Heart left ventricle (tissue), 16 donors: ENCODE measurements at places on chromosomes 2 and 18. TPM values are rescaled to one million over a fixed set of nuclear protein-coding genes. Genes with fewer than 3 reads are reported as not detected.

APCDD1 gene
- total RNA-seq, result 15.4 TPM

EMILIN2 gene
- 33.6 TPM for total RNA-seq

TMEM178A gene
- 4.0 TPM for total RNA-seq

C2orf92 gene
- total RNA-seq, result 3.7 TPM

FAM124B gene
- 2.7 TPM for total RNA-seq

DNA sequence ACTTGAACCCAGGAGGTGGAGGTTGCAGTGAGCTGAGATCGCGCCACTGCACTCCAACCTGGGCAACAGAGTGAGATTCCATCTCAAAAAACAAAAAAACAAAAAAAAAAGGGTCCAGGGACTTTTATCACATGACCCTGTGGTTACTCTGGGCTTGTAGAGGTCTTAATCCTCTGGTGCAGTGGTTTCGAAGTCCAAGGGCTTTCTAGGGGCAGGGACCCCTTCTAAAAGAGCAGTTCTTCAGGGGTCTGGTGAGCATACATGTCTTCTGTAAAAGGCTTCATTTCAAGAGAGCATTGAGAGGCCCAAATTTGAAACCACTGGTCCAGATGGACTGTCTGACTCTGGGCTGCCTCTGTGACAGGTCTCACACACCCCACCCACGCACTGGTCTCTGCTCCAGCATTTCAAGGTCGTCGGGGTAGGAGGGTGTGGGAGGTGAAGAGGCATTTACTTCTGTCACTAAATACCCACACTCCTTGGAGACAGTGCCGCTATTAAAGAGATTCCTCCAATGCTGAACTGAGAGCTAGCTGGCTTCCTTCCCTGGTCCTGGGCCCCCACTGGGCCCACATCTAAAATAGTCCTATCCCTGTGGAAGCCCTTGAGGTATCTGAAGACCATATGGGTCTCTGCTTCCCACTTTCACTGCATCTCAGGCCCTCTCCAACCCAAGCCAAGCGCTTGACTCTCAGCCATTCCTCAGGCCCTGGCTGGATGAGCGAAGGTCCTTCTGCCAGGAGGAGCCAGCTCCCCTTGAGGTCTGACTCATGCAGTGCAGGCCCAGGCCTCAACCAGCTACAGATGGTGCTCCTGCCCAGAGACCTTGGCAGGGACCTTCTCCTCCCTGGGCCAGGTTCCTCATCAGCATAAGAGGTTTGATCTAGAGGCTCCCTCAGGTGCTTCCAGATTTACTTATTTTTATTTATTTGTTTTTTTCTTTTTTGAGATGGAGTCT is 44.8 kb downstream of the PAX8 start:
- no peak for DNase-seq

GRCh38 chr18:70310560-70311320 is 21.9 kb downstream of the SOCS6 start:
- DNase-seq, result no peak

GRCh38 chr18:39205565-39206195 is 1640.1 kb upstream of the CELF4 start:
- DNase-seq, result no peak

- no peak for DNase-seq
Measured at GRCh38 chr2:16821692-16822091, 156.1 kb upstream of the CYRIA start.

DNA sequence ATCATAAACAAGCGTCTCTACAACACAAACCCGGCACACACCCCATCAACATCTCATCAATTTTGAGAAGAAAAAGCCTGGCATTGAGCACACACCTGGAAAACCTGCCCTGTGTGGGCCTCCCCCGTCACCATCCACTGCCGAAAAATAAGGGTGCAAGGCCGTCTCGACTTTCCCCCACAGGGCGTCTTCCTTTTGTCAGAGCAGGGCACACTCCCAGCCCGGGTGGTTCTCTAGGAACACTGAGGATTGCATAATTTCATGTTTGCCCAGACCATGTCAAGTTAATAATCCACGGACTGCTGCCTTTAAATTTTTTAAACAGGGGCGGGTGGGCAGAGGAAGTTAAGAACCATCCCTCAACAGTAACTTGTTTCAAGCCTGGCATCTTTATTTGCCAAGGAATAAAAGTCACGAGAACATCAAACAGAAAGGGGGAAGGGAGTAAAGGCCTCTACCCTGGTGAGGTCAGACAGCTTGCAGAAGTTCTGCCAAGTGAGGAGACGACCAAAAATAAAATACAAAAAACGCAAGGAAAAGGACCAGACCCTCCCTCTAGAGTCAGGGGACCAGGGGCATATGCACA is 2.1 kb downstream of the TFCP2L1 start:
- DNase-seq, result no peak

GRCh38 chr2:67571785-67572718 is 174.9 kb downstream of the ETAA1 start:
- DNase-seq, result no peak

GRCh38 chr18:77407733-77408132 is 158.1 kb downstream of the GALR1 start:
- DNase-seq, result no peak

DNA sequence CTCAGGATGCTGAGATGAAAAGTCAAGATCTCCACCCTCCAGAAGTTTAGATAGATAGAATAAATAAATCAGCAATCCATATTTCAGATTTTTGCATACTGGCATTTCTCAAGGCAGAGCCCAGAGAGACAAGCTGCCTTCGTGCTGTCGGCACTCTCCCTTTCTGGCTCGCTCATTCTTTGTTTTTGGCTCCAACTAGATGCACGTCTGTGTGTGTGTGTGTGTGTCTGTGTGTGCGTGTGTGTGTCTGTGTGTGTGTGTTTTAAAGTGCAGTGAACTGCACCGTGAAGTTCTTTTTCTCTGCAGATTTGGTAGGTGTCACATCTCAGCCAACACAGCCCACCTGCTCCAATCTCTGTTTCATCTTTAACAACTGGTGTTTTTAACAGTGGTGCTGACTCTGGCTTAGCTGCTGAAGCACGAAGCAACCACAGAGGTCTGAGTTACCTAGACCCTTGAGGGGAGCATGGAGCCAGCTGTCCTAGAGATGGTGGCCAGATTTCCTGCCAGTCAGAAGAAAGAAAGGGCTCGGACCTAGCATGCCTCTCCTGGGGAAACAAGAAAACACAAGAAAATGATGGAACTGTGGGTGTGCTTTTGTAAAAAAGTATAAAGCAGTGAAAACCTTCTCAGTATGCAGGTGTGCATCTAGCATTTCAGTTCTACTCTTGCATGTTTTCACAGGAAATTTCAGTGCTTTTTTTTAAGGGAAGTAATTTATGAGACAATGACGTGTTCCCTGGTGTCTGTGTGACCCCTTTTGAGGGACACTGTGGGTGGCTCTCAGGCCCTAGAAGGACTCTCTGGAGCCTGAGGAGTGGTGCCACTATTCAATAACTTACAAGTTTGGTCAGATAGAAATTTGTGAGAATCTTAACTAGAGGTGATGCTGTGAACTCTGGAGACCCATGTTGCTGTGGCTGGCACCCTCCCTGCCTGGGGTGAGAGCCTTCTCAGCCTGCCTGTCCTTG is 364.3 kb downstream of the RNF144A start:
- no peak for DNase-seq

DNA sequence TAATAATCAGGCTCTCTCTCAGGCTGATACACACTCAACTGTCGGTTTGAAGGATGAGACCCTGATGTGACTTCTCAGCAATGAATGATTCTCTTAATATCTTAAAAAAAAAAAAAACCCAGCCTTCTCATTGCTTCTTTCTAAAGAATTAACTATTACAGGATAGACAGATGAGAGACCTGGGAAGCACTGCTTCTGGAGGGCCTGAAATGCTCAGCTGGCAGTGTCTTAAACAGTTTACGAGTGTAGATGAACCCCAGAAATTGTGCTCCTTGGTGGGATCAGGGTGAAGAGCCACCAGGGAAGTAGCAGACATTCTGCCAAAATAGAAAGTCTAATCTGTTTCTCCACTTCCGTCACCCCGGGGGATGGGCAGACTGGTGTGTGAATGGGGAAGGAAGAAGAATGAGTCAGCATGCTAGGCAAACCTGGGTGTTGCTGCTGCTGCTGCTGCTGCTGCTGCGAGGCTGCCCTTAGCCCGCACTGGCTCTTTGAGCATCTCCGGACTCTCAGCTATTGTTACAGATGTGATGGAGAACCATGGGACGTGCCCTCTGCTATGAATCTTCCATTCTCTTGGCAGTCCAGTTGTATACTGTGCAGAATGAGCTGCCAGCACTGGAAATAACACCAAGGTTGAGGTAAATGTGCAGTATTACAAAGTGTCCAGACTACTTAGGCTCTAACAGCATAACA is 158.4 kb downstream of the SETBP1 start:
- peak; percentile 85 for DNase-seq

DNA sequence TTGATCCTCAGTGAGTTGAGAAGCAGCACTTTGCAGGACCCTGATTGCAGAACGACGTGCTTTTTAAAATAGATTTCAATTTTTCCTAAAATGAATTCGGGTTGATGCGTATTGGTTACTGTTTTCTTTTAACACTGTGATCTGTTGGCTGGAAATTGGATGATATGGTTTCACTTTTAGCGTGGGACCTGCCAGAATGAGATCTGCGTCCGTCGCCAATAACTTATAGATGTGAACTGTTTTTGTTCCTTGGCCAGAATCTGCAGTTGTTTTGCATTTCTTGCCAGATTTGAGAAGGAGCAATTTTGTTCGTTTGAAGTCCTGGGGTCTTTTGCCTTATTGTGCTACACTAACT is 703 bp downstream of the UGGT1 start:
- DNase-seq, result no peak
